NK-92 treated with Interleukin-12 subunit alpha and Interleukin-12 subunit beta, amount 100 ng/mL, for 24 hours (cell line): ENCODE measurements at places on chromosomes 11 and 22.

GRCh38 chr11:122077459-122077858 lies 38.6 kb downstream of the BLID start:
- DNase-seq, result no peak

DNA sequence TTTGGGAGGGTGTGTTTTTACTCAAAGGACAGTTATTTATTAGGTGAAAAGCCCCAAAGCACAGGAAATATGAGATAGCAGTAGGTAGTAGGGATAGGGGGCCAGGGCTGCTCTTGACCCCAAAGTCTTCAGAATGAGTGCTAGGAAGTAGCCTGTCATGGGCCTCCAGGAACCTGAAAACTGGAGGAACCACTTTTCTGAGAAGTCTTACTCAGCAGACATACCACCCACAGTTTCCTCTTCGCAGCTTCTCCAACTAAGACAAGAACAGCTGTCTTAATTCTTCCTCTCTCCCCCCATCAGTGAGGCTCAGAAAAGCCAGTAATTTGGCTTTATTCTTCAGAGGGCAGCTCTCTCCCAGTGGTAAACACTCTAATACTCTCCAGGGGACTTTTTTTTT lies 84.0 kb upstream of the CTSC start:
- DNase-seq, result peak; percentile 37

GRCh38 chr11:124402326-124402922 lies 3.6 kb upstream of the OR8B3 start:
- DNase-seq, result peak; percentile 21

- DNase-seq, result no peak
Observed at GRCh38 chr11:45267652-45268299, 18.4 kb downstream of the SYT13 start.

GRCh38 chr11:26974069-26974783 lies 19.7 kb upstream of the FIBIN start:
- DNase-seq, result no peak

GRCh38 chr11:46338988-46339666 lies 8.1 kb upstream of the DGKZ start:
- DNase-seq, result no peak

GRCh38 chr22:48234011-48234410 lies 1471.6 kb downstream of the TBC1D22A start:
- no peak for DNase-seq

- no peak for DNase-seq
Observed at GRCh38 chr11:9150926-9151325, 59.5 kb upstream of the SCUBE2 start.

GRCh38 chr11:104487046-104487806 lies 323.3 kb upstream of the PDGFD start:
- DNase-seq, result no peak

- DNase-seq, result no peak
Observed at GRCh38 chr22:36135306-36135980, 25.1 kb downstream of the APOL3 start.

- no peak for DNase-seq
Observed at GRCh38 chr11:36030731-36031281, 86.9 kb downstream of the LDLRAD3 start.

DNA sequence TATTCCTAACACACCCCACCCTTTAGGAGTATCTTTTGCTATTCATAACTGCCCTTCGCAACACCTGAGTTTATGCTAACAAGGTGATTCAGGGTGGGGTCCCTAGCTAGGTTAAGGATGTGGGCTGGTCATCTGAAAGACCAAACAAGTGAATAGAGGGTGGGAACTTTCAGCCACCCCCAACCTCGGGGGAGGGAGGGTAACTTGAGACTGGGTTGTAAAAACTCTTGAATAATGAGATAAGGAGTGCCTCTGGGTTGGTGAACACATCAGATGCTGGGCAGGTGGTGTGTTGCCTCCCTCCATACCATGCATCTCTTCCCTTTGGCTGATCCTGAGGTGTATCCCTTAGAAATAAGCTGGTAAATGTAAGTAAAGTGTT lies 111.5 kb downstream of the SWAP70 start:
- no peak for DNase-seq

DNA sequence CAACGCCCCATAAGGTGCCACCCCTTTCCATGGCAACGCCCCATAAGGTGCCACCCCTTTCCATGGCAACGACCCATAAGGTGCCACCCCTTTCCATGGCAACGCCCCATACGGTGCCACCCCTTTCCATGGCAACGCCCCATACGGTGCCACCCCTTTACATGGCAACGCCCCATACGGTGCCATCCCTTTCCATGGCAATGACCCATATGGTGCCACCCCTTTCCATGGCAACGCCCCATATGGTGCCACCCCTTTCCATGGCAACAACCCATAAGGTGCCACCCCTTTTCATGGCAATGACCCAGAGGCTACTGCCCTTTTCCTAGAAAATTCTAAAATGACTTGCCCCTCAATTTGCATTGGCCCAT lies 72.1 kb downstream of the BRD1 start:
- DNase-seq, result no peak

DNA sequence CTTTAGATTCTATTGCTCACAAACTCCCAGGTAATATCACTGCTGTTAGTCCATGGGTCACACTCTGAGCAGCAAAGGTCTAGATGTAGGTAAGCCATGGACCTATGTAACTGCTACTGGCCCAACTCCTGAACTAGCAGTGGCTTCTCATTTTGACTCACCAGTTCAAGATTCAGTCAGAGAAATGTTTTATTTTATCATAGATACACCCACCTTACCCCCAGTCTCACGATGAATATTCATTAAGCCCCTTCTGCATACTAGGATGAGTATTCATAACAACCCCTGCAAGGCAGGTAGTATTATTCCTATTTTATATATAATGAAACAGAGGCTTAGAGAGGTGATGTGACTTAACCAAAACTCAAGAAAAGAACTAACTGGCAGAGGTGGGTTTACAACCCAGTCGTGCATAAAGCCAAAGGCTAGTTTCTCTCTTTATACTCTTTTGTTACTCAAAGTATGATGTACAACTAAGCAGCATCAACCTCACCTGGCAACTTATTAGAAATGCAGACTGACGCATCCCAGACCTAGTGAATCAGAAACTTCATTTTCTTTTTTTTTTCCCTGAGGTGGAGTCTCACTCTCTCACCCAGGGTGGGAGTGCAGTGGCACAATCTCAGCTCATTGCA lies 957.6 kb upstream of the CCDC90B start:
- no peak for DNase-seq

GRCh38 chr11:78189851-78190250 lies 1.1 kb downstream of the USP35 start:
- no peak for DNase-seq

DNA sequence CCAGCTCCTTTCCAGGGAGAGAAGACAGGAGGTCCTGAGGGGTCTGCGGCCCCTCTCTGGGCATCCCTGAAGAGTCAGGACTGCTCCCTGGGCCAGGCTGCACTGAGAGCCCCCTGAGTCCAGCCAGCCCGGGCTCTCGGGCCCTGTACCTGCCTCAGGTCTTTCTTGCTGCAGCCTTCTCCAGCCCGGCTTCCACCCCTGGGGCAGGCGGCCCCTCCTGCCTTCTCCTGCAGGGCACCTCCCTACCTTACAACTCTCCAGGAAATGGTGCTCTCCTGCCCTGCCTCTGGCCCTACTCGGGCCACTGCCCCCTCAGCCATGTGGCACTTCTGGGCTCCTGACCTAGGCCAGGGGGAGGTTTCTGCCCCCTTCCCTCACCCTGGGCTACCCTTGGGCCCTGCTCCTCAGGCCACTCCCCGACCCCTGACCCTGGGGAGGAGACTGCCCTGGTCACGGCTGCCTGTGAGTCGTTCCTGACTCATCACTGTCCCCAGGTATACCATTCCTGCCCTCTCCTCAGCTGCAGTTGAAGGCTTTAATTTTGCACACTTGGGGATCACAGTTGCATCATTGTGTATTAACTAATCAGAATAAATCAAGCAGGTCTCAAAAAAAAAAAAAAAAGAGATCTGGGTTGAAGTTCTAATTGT lies 251.1 kb downstream of the NXPE2 start:
- DNase-seq, result no peak

DNA sequence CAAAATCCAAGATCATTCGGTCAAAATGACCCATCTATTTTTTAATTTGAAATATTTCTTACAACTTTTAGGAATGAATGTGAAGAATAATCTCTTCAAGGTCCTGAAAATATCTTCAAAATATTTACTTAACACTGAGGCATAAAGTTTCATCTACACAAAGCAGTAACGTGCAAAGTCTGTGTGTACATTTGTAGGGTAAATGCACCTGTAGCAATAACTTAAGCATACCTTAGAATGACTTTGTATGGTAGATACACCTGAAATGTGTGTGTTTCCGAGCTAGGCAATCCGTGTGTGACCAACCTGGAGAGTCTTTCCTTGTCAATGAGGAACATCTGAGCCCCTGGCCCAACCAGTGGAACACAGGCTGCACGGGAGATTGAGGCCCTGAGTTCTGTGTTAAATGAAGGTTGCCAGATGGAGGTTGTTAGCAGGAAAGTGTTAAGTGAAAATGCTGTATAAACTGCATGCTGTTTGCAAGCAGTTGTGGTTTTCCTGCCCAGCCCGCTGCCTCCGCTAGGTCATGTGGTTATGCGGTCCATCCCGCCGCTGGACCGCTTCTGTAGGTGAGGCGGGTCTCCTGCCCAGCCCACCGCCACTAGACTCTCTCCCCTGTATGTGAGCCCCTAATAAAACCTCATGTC lies 7.6 kb upstream of the CTR9 start:
- DNase-seq, result peak; percentile 58

DNA sequence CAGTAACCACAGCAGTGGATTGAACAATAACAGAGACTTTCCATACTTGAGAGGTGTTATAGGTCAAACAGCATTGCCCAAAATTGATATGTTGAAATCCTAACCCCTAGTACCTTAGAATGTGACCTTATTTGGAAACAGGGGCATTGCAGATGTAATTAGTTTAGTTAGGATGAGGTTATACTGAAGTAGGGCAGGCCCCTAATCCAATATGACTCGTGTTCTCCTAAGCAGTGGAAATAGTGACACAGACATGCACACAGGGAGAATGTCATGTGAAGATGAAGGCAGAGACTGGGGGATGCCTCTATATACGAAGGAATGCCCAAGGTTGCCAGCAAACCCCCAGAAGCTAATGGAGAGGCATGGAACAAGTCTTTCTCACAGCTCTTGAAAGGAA lies 270.5 kb downstream of the TENM4 start:
- DNase-seq, result no peak

DNA sequence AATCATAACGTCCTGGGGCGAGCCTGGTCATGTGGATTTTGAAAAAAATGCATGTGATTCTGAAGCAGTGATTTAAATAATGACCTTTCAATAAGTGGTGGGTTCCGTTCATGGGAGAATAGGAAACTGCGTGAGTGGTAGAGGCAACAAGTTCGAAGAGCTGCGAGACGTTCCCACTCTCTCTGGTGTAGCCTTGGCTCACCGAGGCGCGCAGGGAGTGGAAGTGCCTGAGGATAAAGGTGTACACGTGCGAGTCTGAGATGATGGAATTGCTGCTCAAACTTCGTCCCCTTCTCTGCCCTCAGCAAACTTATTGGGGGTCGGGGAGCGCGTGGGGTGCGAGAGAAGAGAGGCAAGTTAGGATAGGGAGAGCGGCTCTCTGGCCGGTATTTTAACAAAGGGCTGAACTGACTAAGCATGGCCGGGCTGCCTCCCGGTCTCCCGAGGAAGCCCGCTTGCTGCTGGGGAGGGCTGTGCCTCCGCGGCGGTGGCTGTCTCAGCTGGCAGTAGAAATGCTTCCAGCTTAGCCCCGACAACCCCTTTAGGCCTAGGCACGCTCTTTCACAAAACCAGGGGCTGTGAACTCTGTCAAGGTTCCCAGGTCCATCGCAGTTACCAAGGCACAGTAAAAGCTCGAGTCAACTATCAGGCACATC lies 875 bp upstream of the STT3A start:
- no peak for DNase-seq

GRCh38 chr11:129976328-129976727 lies 26.3 kb downstream of the PRDM10 start:
- no peak for DNase-seq

- no peak for DNase-seq
Observed at GRCh38 chr11:46069595-46069994, 51.7 kb downstream of the PHF21A start.

DNA sequence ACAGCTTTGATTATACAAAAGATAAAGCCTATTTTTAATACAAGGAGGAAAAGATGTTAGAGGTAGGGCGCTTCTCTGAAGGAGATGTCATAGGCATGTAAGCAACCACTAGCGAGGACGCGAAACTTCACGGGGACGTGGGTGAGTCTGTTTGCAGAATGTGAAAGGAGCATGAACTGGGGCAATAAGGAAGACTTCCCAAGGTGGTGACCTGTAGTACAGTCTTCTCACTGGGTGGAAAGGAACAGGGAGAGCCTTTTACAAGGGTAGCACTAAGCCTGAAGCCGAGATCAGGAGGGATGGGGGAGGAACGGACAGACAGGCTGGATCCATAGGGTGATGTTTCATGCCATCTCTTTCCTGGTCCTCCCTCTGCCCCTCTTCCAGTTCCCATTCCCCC lies 10.0 kb upstream of the MICAL2 start:
- no peak for DNase-seq

GRCh38 chr11:35398881-35399280 lies 20.5 kb downstream of the SLC1A2 start:
- DNase-seq, result no peak

- no peak for DNase-seq
Observed at GRCh38 chr11:8347978-8348377, 84.3 kb upstream of the LMO1 start.

- DNase-seq, result no peak
Observed at GRCh38 chr22:28243539-28243938, 324.5 kb upstream of the PITPNB start.

DNA sequence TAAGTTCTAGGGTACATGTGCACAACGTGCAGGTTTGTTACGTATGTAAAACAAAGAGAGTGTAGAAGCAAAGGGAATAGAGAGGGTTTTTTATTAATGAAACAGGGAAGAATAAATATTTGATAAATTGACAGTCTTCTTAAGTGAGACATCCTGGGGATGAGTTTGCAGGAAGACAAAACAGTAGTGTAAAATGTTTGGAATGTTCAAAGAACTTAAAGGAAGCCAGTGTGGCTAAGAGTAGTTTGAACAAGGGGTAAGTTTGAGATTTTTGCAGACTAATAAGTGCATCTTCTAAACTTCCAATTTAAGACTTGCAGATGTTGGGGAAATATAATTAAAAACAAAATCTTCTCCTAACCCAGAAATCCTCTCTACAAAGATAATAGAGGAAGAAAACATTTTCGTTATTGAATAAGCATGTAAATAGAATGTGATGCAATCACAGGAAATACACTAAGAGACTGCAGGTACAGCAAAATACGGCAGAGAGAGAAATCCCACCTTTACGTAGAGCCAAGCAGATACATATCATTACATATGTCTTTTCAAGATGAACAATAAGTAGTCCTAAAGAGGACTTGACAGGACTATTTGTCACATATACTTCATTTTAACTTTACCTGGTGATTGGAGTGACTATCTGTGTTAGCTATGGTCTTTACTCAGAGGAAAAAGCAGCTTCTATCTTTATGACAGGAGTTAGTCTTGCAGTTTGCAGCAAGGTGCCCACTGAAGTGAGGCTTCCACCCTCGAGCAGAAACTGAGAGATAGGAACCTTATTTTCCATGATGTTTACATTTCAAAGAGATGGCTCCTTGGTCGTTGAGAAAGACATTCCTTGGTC lies 402.1 kb downstream of the CNTN5 start:
- no peak for DNase-seq
